ENCODE measurements at places on chromosomes 12 and 14.

- DNase-seq, result no peak
Observed at GRCh38 chr12:97335115-97335514, 127.5 kb upstream of the RMST start.

DNA sequence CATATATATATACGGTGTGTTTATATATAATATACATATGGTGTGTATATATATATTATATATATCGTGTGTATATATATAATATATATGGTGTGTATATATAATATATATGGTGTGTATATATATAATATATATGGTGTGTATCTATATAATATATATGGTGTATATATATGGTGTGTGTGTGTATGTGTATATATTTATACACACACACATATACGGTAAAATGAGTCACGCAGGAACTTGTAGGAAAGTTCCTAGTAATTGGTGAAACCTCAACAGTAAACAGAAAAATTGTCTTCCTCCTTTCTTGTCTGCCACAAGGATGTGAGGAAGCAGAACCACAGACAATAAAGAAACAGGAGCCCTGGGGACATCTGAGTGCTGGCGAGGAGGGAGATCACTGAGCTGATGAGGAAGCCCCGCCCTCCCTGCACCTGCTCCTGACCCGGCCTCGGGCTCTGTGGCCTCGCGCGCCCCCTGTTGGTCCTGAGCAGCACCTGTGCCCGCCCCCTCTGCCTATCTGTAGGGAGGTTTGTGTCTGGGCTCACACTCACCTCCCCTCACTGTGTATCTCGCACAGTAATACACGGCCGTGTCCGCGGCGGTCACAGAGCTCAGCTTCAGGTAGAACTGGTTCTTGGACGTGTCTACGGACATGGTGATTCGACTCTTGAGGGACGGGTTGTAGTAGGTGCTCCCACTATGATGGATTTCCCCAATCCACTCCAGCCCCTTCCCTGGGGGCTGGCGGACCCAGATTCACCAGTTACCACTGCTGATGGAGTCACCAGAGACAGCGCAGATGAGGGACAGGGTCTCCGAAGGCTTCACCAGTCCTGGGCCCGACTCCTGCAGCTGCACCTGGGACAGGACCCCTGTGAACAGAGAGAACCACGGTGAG is 1079.4 kb downstream of the TMEM121 start:
- no peak for DNase-seq

GRCh38 chr14:95483309-95484165 is 32.9 kb downstream of the SYNE3 start:
- no peak for DNase-seq

GRCh38 chr12:121536054-121536898 is 44.5 kb downstream of the KDM2B start:
- peak; percentile 76 for DNase-seq

GRCh38 chr12:19926266-19926665 is 442.1 kb upstream of the PDE3A start:
- DNase-seq, result no peak

DNA sequence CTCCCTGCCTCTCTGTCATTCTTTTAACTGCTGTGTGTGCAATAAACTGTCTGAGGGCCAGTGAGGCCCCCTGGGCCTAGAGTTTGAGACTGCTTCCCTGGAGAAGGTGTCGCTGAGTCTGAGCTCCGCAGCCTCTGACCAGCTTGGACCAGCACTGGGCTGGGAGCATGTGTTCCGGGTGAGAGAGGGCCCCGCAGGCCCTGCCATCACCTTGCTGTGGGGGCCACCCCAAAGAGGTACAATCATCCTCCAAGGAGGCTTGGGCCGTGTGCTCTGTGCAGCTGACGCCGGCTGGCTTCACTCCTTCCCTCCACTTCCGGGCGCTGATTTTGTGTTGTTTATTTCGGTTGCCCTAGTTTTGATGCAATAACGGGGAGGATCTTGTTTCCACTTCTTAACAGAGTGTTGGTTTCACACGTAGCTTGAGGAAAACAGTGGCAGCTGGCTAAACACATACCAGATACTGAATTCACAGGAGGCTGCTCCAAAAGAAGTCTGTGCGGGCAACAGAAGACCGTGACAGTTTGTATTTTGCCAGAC is 121.6 kb downstream of the TMEM132C start:
- DNase-seq, result peak; percentile 39

- DNase-seq, result no peak
Observed at GRCh38 chr12:123958876-123959275, 13.8 kb downstream of the CCDC92 start.

GRCh38 chr12:85036733-85037132 is 582 bp downstream of the LRRIQ1 start:
- DNase-seq, result peak; percentile 6

GRCh38 chr12:3016191-3016590 is 57.0 kb downstream of the TEAD4 start:
- DNase-seq, result no peak

DNA sequence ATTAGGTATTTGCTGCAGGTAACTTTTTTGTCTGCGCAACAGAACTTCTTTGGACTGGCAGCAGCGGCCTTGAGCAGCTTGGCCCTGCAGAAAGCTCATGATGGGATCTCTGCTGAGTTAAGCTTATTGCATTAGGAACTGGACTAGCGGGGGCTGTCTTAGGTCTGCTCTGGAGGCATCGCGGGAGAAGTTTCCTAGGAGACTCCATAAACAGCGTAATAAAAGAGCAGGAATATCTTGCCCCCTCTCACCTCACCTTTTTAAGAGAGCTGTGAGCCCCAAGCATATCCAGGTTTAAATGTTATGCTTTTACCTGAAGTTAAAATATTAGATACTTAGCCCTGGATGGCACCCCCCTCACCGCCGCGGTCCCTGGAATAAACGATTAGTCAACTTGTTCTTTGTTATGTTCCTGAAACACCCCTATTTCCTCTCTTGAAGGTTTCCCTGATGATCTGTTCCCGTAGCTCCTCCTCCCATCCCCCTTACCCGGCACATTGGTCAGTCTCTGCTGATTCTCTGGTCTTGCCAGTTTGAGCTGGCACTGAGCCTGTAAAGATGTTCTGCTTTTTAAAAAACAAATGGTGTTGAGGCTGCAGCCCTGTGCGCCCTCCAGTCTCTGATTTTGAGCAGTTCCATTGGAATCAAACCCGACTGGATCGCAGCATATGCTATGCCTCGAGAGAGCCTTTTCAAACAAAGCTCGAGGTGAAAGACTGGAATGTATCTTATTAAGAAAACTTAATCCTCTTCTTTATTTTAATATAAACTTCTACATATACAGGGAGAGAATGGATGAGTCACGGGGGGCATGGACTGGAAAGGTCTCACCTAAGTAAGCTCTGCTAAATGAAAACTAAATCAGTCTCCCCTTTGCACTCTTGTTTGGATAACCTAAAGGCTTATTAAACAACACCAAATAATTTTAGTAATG is 1.9 kb downstream of the MLXIP start:
- DNase-seq, result no peak

- DNase-seq, result no peak
Observed at GRCh38 chr12:91506452-91506851, 323.8 kb upstream of the DCN start.

DNA sequence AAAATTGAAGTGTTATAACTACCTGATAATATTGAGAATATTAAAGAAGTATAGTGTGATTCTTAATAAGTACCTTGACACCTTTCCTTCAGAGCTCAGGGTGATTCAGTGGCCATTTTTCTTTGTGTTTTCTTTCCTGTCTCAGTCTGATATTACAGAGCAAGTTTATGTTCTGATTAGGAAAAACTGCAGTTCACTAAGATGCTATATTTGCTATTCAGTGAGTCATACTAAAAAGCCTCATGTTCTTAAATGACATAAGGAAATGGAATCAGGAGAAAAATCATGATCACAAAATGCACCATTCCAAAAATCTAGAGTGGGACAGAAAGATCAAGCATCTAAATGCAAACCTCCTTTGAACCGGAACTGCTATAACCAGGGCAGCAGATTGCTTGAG is 390.6 kb upstream of the ATP2B1 start:
- DNase-seq, result no peak

DNA sequence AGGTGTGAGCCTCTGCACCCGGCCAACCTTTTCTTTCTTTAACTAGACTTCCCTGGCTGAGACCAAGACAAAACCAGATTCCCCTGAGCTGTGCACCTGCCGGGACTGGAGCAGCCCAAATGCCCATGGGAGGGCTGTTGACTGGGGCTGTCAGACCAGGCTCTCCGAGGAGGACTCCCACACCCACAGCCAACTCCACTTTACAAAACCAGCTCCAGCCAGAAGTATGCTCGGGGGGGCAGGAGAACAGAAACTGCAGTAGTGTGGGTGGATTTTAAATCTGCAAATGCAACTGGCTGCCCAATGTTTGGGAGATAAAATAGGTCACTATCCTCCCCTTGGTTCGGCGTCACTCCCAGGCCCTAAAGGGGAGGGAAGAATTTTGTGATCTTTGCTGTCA is 78.5 kb downstream of the VCPKMT start:
- no peak for DNase-seq

- DNase-seq, result no peak
Observed at GRCh38 chr12:66304296-66304900, 2.1 kb downstream of the HELB start.

GRCh38 chr12:118035190-118036041 is 18.9 kb downstream of the RFC5 start:
- no peak for DNase-seq

- DNase-seq, result no peak
Observed at GRCh38 chr12:130969223-130969622, 15.5 kb downstream of the ADGRD1 start.

DNA sequence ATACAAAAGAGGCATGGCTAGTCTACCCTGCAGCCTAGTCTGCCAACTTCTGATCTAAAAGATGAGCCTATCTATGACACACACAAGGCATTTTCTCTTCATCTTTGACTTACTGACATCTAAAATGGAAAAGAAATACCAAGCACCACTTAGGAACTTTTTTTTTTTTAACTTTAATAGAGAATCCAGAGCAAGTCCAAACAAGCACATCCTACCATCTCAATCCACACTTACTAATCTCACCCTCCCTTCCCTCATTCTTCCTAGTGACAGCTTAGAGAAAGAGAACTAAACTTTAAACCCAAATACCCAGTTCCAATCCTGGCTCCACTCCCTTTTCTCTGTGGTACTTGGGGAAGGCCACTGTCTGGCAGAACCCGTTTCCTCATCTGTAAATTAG is 31.8 kb downstream of the BDKRB1 start:
- no peak for DNase-seq

GRCh38 chr12:30694412-30695198 is 1.1 kb downstream of the IPO8 start:
- peak; percentile 3 for DNase-seq

GRCh38 chr12:129605666-129606065 is 298.2 kb downstream of the TMEM132D start:
- no peak for DNase-seq

DNA sequence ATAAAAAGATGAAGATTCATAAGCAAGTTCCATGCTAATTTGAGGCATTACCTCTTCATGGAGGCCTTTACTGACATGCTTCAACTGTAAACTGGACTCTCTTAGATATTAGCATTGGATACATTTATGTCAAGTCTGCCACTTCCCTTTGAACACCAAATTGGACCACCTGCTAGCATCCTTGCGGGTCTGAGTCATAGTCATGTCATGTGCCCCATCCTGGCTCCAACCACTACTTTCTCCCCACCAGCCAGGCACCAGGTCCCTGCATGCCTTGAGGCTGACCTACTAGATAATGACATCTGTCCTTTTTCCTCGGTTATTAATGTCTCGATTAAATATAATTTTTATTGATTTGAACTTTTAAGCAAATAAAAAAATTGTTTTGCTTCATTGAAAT is 32.9 kb upstream of the EEA1 start:
- DNase-seq, result no peak

- DNase-seq, result no peak
Observed at GRCh38 chr14:94313991-94314655, 9.0 kb downstream of the SERPINA6 start.

DNA sequence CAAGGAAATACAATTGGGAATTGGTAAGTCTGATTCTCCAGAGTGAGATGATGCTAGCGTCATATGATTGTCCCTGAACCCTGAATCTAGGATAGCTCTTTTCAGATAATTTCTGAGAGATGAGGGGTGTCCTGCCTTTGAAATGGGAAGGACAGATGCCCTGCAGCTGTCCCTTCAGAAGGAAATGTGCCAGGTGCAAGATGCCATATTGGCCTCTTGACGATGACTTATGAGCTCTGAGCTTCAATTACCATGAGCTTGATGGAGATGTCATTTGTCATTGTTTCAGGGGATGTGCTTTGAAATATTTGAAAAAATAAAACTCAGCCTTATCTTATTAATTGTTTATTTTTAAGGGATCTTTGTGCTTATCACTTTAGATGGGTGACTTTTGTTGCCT is 185.1 kb downstream of the DACT1 start:
- peak; percentile 44 for DNase-seq

GRCh38 chr14:22485178-22485577 is 103.8 kb downstream of the DAD1 start:
- DNase-seq, result no peak

DNA sequence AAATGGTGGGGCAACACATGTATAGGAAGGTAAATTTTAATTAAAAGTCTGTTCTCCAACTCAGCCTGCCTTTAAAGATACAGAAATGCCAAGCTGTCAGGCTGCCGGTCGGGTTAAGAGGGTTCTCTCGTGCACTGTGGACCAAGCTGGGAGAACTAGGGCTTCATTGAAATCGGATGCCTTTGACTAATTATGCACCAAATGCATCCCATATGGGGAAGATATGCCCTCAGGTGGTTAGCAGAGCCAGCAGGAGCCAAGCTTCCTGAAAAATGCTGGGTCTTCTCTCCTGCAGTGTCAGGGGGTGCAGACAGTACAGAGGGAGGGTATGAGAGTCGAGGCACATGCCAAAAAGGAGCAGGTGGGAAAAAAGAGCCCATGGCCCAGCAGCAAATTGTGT is 236.1 kb downstream of the CACNA1C start:
- no peak for DNase-seq

DNA sequence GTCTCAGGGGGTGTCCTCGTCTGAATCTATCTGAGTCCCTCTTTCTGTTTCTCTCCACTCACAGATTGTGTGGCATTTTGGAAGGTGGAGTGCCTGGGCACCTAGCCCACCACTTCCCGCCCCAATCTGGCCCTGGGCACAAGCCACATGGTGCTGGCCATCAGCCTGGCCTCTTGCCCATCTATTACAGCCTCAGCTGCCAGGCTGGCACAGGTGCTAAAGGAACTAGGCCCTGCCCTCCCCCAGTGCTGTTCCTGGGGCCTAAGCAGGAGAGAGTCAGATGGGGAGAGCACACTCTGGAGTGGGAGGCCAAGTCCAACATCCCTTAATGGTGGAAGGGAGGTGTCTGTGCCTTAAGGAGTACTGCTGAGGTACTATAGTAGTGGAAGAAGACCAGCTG is 8.3 kb upstream of the CALCOCO1 start:
- DNase-seq, result no peak

GRCh38 chr14:51368721-51369163 is 128.7 kb downstream of the TMX1 start:
- no peak for DNase-seq

- no peak for DNase-seq
Observed at GRCh38 chr14:89807892-89808291, 146.6 kb downstream of the EFCAB11 start.

Data from NCI-H510A (cell line).